NCI-H526 (cell line): ENCODE measurements at places on chromosomes 5 and 9.

DNA sequence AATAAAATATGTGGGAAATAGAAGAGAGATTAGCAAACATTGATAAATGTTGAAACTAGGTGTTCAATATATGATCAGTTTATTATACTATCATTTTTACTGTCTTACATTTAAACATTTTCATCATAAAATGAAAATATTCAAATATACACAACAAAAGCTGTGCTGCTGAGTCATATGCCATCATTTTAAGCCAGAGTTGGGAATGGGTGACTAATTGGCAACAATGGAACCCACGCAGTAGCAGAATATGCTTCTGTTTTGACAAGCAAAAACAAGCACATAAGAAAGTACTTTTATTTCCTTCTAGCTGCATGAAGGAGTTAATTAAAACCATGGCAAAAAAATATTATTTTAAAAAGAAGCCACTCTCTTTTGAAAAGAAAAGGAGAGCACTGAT is 340.0 kb upstream of the EDIL3 start:
- no peak for DNase-seq

GRCh38 chr9:85645909-85646627 is 95.7 kb downstream of the AGTPBP1 start:
- no peak for DNase-seq

- DNase-seq, result peak; percentile 57
These were observed 882.6 kb downstream of the PTPRD start for GRCh38 chr9:9730174-9730573.

DNA sequence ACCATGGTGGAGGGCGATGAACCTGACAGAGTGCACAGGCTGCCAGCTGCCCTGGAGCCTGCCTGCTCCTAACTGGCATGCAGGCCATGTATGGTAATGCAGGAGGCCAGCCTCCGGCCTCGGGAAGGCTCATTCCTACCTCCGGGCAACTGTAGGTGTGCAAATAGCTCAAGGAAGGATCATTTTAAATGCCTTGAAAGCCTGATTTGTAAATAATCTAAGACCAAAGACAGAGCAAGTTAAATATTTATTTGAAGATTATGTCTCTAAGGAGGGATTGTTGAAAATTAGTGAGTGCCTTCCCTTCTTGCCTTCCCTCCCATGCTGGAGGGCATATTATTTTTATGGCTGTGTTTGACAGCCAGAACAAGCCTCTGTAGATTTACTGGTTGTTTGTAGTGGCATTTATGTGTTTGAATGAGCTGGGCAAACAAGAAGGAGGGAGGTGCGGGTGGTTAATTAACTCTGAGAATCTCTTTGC is 285.7 kb upstream of the TUT7 start:
- DNase-seq, result peak; percentile 6

GRCh38 chr5:144173766-144174165 is 3.1 kb downstream of the KCTD16 start:
- no peak for DNase-seq

DNA sequence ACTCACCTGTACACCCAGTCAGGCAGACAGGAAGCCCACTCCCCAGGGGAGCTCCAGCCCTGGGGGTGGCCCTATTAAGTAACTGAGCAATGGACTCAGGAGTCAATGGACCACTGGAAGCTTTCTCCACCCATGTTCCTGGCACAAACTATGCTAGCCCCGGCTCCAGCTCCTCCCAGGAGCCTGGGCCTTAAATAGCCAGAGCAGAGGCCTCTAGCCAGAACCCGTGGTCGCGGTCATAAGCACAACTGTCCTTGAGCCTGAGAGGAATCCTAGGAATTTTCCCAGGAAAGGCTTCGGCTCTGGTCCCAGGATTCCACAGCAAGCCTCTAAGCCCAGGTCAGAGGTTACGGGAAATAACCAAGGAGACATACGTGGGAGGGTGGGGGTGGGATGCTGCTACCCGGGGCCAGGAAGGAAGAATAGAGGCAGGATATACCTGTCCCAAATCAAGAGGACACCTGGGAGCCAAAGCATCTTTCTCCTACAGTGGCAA is 5.5 kb downstream of the SEPTIN8 start:
- DNase-seq, result no peak

GRCh38 chr9:37966412-37967013 is 62.6 kb upstream of the SLC25A51 start:
- no peak for DNase-seq

DNA sequence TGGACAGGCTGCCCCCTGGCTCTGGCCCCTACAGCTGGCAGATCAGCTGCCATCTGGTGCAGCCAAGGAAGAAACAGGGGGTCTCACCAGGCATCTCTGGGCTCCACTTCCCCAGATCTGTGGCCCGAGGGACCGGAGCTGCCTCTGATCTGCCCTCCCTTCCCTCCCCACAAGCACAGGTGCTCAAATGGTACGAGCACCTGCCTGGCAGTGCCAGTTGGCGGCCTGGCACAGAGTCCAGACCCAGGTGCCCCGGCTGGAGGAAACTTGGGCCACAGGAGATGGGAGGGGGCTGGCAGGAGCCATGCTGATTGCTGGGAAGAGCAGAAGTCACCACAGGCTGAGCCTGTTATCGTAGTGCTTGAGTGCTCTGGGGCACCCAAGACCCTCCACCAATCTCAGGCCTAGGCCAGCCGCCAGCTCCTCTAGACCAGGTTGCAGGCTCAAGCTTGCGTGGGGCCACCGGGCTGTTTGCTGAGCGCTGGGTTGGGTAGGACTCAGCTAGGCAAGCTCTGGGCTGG is 5.0 kb upstream of the CAMK2A start:
- no peak for DNase-seq

GRCh38 chr5:38467353-38468040 is 88.9 kb downstream of the LIFR start:
- no peak for DNase-seq

- DNase-seq, result no peak
These were observed 27.4 kb downstream of the DROSHA start for GRCh38 chr5:31504529-31504928.
